ENCODE measurements at places on chromosomes 13 and 19. TPM values are rescaled to one million over a fixed set of nuclear protein-coding genes. Genes with fewer than 3 reads are reported as not detected.

The ZSCAN4 gene
- total RNA-seq = not detected

The DDX39A gene
- total RNA-seq = 49.9 TPM

The C1QTNF9 gene
- total RNA-seq = not detected

The ATCAY gene
- total RNA-seq = 0.25 TPM

The PSG2 gene
- total RNA-seq = not detected

The LILRA1 gene
- not detected for total RNA-seq

The NRTN gene
- total RNA-seq = 28.2 TPM

GRCh38 chr13:45364876-45365557, 24.0 kb upstream of the TPT1 start:
- no peak for DNase-seq
- no peaks in the 10 kb centered on the region for H3K36me3 ChIP-seq
- H3K27ac ChIP-seq = no peak overlapping the region
- no peaks in the 10 kb centered on the region for H3K27me3 ChIP-seq

DNA sequence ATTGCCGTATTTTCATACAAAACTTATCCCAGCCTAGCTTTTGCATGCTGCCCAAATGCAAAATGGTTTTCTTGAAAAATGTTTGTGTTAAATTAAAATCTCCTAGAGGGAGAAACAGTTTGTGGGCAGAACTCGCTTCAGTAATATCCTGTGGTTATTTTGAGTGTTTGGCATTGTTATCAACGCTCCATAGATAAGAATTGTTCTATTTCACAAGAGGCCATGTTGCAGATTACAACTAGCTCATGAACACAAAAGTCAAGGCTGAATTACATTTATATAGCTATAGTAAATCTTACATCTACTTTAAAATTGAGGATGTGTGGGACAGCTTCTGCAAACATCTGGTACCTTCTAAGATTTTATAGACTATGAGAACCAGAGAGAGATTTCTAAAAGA, 447.9 kb downstream of the DCT start:
- DNase-seq = peak; percentile 69
- H3K4me1 ChIP-seq = peaks cover 53% of the 10 kb centered on the region
- no peaks in the 10 kb centered on the region for H3K36me3 ChIP-seq

- DNase-seq = no peak
- H3K27ac ChIP-seq = no peak overlapping the region
- peaks cover 15% of the 10 kb centered on the region for H3K4me1 ChIP-seq
- H3K36me3 ChIP-seq = no peaks in the 10 kb centered on the region
These were observed 2.6 kb downstream of the GRIK5 start for GRCh38 chr19:42067315-42067888.

GRCh38 chr19:7067716-7068115, 1.8 kb upstream of the ZNF557 start:
- H3K36me3 ChIP-seq = peaks cover 9% of the 10 kb centered on the region
- H3K27ac ChIP-seq = no peak overlapping the region
- H3K4me1 ChIP-seq = no peaks in the 10 kb centered on the region
- DNase-seq = no peak
- no peak overlapping the region for H3K4me3 ChIP-seq

DNA sequence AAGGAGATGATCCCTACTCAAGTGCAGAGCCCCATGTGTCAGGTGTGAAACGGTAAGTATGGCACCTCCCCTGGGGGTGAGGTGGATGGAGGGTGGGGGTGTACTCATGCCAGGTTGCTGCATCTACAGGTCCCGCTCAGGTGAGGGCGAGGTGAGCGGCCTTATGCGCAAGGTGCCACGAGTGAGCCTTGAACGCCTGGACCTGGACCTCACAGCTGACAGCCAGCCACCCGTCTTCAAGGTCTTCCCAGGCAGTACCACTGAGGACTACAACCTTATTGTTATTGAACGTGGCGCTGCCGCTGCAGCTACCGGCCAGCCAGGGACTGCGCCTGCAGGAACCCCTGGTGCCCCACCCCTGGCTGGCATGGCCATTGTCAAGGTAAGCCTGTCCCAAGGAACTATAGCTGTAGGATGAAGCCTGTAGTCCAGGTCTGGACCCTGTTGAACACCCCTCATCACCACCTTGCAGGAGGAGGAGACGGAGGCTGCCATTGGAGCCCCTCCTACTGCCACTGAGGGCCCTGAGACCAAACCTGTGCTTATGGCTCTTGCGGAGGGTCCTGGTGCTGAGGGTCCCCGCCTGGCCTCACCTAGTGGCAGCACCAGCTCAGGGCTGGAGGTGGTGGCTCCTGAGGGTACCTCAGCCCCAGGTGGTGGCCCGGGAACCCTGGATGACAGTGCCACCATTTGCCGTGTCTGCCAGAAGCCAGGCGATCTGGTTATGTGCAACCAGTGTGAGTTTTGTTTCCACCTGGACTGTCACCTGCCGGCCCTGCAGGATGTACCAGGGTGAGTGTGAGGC, 5.2 kb downstream of the TRIM28 start:
- H3K27ac ChIP-seq = peak overlapping the region; percentile 33
- no peaks in the 10 kb centered on the region for H3K27me3 ChIP-seq
- H3K36me3 ChIP-seq = peaks cover 47% of the 10 kb centered on the region
- no peak for DNase-seq
- H3K4me1 ChIP-seq = peaks cover 19% of the 10 kb centered on the region
- no peak overlapping the region for H3K4me3 ChIP-seq

GRCh38 chr13:50644081-50644871, 199.2 kb downstream of the DLEU7 start:
- H3K27me3 ChIP-seq = no peaks in the 10 kb centered on the region
- no peaks in the 10 kb centered on the region for H3K4me1 ChIP-seq
- no peak for DNase-seq
- no peak overlapping the region for H3K4me3 ChIP-seq
- H3K36me3 ChIP-seq = no peaks in the 10 kb centered on the region
- H3K27ac ChIP-seq = no peak overlapping the region

DNA sequence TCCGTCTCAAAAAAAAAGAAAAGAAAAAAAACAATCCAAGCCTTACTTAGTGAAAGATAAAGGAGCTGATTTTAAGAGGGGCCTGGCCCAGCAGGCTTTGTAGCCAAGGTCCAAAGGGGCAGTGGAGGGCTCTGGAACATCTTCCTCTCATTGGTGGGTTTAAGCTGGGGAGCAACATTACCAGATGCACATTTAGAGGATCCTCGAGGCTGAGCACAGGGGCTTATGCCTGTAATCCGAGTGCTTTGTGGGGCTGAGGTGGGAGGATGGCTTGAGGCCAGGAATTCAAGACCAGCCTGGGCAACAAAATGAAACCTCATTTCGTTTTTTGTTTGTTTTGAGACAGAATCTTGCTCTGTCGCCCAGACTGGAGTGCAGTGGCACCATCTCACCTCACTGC, 8.0 kb upstream of the TMEM160 start:
- no peak overlapping the region for H3K27ac ChIP-seq
- no peak for DNase-seq
- no peaks in the 10 kb centered on the region for H3K4me1 ChIP-seq
- no peak overlapping the region for H3K4me3 ChIP-seq
- H3K36me3 ChIP-seq = no peaks in the 10 kb centered on the region

GRCh38 chr13:97125810-97126738, 96.1 kb upstream of the MBNL2 start:
- peak overlapping the region; percentile 68 for H3K27ac ChIP-seq
- H3K4me3 ChIP-seq = no peak overlapping the region
- peak; percentile 54 for DNase-seq
- H3K4me1 ChIP-seq = peaks cover 28% of the 10 kb centered on the region
- no peaks in the 10 kb centered on the region for H3K36me3 ChIP-seq

DNA sequence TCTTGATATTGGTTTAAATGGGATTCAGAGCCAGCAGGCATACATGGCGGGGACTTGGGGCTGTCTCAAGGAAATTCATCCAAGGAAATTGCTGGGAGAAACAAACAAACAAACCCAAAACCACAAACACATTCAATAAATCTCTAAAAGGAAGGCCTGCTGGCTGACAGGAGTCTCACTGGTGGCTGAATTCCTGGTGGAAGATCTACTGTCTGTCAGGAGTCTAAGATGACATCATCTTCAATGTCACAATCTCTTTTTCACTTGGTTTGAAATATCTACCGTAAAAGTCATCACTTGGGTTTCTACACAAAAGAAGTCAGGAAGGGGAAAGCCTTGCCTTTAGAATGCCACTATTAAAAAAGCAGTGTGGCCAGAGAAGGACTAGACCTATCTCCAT, 87.9 kb downstream of the KLF5 start:
- no peaks in the 10 kb centered on the region for H3K27me3 ChIP-seq
- H3K4me1 ChIP-seq = peaks cover 7% of the 10 kb centered on the region
- no peak overlapping the region for H3K4me3 ChIP-seq
- no peak overlapping the region for H3K27ac ChIP-seq
